AG04449 (cell line): ENCODE measurements at places on chromosomes 7 and 10.

DNA sequence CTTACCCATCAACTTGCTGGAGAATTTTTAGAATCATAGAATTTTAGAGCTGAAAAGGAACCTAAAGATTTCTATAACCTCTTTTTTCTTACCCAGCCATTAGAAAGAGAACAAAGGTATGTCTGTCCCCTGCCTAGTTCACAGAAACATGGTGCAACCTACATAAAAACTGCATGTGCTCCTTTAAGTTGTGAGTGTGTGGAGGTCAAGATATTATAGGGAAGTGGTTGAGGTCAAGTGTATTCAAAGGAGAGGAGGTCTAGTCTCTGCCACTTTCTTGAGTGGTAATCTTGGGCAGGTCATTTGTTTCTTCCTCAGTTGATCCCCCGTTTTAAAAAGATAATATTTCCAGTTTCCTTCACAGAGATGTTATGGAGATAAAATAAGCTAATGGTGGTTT is 6.4 kb downstream of the UBTD1 start:
- DNase-seq: no peak

DNA sequence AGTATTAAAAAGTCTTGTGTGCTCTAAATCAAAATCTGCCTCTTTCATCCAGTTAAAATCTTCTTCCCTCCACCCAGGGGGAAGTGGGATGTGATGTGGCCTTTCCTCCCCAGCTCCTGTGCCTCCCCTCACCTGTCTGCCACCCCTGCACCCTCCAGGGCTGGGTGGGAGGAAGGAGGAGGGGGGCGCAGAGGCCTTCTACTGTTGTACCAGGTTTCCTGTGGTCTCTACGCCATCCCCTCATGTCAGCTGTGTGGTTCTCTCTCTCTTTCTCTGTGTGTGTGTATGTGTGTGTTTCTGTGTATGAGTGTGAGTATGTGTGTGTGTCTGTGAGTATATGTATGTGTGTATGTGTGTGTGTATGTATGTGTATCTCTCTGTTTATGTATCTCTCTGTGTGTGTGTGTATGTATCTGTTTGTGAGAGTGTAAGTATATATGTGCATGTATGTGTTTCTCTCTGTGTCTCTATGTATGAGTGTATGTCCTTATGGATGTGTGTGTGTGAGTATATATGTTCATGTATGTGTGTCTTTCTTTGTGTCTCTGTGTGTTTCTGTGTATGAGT is 45.5 kb upstream of the C10orf71 start:
- DNase-seq: no peak

DNA sequence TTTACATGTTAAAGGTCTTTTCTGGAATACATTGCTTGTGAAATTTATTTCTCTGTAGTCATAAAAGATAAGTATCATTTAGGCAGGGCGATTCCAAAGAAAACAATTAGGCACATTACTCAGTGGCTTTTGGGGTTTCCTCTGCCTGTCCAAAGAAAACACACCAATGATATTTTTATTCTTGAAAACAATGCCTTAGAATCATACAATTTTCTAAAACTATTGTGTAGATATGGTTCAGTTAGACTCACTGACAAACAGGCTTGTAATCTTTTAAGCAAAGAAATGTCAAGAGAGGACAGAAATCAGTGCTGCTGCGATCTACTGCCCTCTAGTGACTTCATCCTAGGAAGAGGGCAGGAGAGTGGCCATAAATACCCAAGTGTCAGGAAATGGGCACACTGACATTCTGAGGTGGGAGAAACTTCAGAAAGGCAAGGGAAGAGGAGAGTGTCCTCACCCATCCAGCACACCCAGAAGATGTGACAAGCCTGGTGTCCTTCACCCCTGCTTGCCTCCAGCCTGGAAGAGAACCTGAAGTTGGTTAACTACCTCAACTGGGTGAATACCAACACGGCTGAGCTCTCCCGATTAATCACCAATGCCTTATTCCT is 120.5 kb downstream of the GALNT11 start:
- no peak for DNase-seq

GRCh38 chr7:57362868-57363267 is 87.1 kb upstream of the ZNF716 start:
- no peak for DNase-seq

DNA sequence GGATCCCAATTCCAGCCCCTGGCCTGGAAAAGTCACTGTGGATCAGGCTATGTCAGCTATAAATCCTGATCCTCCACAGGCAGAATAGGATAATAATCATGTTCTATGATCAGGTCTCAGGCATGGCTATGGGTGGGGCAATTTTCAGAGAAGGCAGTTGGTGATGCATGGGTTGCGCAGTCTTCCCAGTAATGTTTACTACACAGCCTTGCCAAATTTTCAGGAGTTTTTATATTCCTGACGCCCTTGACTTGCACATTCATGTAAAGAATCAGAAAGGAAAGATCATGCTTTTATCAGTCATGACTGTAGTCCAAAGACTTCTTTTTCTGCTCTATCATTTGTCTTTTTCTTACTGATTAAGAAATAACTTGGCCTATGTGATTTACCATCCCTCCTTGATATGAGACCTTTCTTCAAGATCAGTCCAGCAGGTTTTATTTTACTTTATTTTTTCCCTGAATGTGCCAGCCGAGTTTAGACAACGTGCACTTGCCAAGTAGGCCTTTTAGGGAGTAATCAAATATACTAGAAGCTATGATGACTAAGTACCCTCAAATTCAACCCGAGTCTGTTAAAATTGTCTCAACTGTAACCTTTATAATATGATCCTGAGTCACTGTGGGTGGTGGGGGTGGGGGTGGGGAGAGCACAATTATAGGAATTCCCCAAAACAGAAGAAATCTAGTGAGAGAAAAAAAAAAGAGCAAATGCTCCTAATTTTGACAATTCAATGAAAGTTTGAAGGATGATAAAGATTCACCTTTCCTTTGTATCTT is 31.9 kb downstream of the ARL4A start:
- no peak for DNase-seq

- DNase-seq: no peak
Observed at GRCh38 chr10:122350893-122351292, 23.6 kb upstream of the PLEKHA1 start.

DNA sequence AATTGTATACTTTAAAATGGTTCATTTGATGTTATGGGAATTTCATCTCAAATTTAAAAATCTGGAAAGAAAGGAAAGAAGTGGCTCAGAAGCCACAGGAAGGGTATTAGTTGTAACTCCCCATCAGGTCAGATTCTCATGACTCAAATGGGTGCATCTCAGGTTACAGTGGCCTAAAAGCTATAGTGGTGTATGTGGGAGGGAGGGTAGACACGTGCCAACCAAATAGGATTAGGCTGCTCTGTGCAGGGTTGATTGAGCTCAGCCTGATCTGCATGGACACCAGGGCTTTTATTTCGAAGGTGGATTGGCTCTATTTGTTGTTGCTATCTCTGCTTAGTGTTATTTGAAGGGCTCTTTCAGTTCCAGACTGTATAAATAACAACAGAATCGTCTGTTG is 121.5 kb upstream of the PRR15 start:
- DNase-seq: no peak

DNA sequence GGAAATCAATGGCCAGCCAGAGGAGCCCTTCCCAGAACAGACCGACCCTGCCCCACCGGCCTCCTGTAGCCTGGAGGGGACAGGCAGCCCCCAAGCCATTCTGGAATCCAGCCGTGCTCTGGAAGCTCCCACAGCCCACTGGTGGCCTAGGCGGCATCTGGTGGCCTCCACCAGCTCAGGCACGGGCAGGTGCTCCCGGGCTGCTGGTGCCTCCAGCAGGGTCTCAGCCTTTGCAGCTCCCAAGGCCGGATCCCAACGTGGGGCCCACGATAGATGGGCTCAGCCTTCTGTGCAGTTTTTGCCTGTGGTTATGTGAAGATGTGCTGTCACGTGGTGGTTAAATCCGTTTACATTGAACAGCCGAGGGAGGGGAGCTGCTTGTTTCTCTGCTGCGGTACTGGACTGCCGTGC is 44.4 kb downstream of the JAKMIP3 start:
- no peak for DNase-seq

DNA sequence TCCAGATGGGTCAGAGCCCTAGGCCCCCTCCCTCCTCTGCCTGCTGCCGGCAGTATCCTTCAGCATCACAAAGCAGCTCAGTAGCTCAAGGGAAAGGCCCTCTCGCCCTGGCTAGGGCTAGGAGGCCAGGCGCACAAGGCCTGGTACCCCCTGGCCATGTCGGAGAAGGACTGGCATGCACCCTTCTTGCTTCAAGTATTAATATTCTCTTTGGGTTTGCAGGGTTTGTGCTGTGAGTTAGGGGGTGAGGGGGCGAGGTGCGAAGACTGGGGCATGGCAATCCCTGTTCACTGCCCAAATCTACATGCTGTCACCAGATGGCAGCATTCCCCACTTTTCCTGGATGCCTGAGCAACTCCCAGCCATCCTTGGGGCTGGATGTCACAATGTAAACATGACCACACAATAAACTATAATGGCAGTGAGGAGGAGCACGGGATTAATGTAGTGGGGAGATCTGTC is 105.2 kb downstream of the NEURL1 start:
- DNase-seq: peak; percentile 28

- no peak for DNase-seq
Observed at GRCh38 chr7:133572087-133572486, 319.2 kb downstream of the EXOC4 start.

GRCh38 chr10:113177156-113177935 is 227.3 kb downstream of the TCF7L2 start:
- DNase-seq: no peak

DNA sequence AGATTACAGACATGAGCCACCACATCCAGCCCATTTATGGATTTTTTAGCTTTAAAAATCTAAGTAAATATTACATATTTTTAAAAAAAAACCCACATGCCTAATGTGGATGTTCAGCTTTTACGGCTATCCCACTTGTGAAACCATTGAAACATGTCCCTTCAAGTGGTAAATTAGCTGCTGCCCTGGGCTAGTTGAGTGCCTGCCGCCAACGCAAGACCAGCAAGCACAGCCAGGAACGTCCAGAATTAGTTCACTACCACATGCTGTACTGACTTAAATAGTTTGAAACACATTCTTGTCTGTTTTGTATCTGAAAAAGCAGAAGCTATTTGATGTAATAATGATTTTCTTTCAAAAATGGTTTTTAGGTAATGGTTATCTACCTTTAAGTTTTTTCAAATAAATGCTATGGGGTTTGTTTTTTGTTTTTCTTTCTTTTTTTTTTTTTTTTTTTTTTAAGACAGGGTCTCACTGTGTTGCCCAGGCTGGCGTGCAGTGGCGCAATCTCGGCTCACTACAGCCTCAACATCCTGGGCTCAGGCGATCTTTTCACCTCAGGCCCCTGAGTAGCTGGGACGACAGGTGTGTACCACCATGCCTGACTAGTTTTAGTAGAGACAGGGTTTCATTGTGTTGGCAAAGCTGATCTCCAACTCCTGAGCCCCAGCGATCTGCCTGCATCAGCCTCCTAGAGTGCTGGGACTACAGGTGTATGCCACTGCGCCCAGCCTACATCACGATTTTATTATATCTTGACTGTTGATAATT is 57.0 kb downstream of the KLRG2 start:
- no peak for DNase-seq

- DNase-seq: peak; percentile 68
Observed at GRCh38 chr7:141649865-141650634, 51.9 kb downstream of the DENND11 start.

- DNase-seq: no peak
Observed at GRCh38 chr10:96275685-96276418, 4.5 kb upstream of the BLNK start.

- DNase-seq: no peak
Observed at GRCh38 chr7:155953781-155954549, 141.7 kb upstream of the SHH start.

DNA sequence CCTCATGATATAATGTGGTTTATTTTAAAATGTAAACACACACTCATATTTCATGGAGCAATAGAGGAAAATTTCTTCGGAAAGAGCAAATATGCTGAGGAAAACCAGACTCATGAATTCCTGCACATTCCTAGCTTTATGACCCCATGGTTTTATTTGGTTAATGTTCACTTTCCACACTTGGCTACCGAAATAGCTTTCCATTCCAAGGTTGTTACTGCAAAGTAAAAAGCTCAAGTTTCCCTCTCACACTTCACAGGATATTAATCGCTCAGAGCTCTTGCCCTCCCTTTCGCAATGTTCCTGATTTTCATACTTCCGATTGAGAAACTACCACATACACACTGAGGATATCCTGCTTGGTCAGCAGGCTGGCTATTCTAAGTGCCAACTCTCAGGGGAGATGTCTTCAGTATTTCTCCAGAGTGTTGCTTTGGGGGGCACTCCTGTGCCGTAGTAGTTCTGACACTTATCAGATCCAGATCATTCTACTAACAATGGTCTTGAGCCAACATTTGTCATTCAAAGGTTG is 77.5 kb upstream of the STEAP1B start:
- DNase-seq: peak; percentile 98

DNA sequence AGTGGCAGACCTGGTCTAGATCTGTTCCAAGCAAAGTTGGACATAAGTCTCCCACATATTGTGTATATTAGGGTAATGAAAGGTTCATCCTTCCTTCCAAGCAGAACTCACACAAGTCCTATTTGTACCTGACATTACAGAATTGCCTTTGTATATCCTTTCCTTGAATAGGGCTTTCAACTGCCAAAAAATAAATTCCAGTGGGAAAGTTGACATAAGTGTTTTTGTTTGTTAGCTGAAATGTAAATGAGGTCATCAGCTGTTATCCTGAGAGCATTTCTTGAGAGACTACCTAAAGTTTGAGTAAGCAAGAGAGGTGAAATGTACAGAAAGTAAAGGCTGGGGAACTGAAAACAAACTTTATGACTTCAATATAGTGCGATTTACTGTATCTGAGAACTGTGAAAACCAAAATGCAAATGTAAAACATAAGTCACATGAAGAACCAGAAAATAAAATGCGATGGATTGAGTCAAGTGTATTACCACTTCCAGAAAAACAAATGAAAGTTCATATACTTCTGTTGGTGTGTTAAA is 527.3 kb upstream of the SEMA3D start:
- DNase-seq: no peak

DNA sequence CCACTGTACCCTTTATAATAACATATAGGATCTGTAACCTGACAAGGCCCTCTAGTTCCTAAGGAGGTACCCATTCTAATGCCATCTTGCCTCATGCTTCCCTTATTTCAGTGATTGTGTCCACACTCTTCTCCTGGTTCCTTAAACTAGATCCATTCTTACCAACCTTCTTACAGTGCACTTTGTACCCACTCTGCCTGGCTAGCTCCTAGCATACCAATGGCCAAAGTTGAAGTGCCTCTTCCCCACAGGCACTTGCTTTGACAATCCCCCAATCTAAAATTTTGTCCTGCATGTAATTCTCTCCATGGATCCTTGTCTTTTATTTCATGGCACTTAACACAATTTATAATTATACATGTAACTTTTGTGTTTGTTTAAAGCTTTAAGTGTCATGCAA is 40.9 kb downstream of the CCDC71L start:
- no peak for DNase-seq

DNA sequence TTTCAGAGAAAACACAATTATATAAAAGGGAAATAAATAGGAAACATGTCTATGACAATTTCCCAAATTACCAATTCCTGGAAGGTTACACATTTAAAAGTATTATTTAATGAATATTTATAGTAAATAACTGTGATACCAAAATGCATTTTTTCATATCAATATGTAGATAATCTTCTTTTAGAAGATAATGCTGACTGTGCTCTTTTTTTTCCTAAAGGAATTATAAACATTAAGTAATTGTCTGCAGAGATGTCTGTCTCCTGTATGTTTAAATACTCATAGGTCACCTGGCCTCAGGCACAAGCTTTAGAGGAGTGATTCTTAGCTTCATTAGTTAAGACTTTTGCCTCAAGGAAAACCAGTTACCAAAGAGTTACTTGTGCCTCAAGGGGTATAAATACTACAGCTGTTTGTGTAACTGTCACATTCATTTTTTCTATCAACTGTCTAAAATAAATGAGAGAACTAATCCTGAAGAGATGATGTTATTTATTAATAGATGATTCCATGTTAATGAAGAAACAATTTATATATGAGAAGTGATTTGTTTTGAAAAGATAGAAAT is 77.1 kb downstream of the DNAJC1 start:
- DNase-seq: no peak
